ENCODE measurements at places on chromosomes 6 and 20. TPM values are rescaled to one million over a fixed set of nuclear protein-coding genes. Genes with fewer than 3 reads are reported as not detected.

- no peak overlapping the region for H3K4me3 ChIP-seq
- no peak overlapping the region for H3K27ac ChIP-seq
- no peaks in the 10 kb centered on the region for H3K4me1 ChIP-seq
- no peaks in the 10 kb centered on the region for H3K27me3 ChIP-seq
These were observed 17.3 kb downstream of the PHACTR1 start for GRCh38 chr6:12733876-12734275.

DNA sequence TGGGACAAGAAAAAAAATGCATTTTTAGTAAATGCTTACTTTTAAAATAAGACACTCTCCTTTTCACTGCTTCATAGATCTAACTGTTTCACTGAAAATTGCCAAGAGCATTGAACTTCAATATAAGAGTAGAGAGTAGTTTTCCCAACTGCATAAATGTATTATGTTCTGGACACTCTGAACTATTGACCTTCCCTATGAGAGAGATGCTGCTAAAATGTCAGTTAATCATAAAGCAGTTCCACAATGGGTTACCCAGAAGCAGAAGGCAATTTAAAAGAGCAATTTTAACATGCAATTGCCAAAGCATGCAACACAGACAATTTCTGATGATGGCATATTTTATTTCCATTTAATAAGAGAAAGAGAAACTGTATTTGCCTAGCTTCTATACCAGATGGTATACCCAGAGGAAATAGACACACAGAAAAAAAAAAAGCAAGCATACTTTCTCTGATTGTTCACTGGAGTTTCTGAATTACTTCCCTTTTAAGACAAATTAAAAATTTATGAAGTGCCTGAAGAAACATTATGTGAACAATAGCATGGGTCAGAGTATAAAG is 279.1 kb upstream of the THEMIS start:
- no peak overlapping the region for H3K27ac ChIP-seq
- peaks cover 7% of the 10 kb centered on the region for H3K4me1 ChIP-seq
- H3K4me3 ChIP-seq: no peak overlapping the region
- no peaks in the 10 kb centered on the region for H3K27me3 ChIP-seq
- no peaks in the 10 kb centered on the region for H3K36me3 ChIP-seq

DNA sequence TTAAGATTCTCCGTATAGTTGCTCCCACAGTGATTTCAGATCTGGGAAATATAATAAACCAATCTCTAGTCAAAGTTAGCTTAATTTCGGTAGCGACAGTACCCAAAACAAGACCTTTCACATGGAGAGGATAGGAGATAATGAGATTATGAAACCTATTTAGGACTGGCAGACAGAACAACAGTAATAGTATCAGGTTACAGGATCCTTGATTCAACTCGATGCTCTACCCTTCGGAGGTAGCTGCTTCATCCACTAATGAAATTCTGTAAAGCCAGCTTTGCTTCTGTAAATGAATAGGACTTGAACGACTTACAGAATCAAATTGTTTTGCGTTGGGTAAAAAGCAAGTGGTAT is 534 bp upstream of the AKIRIN2 start:
- peak overlapping the region; percentile 94 for H3K27ac ChIP-seq
- H3K4me3 ChIP-seq: peak overlapping the region; percentile 22
- DNase-seq: no peak

GRCh38 chr20:38466983-38467382 is 5.7 kb upstream of the RALGAPB start:
- H3K27me3 ChIP-seq: no peaks in the 10 kb centered on the region
- no peak overlapping the region for H3K27ac ChIP-seq
- H3K4me1 ChIP-seq: no peaks in the 10 kb centered on the region
- H3K4me3 ChIP-seq: no peak overlapping the region
- no peak for DNase-seq

DNA sequence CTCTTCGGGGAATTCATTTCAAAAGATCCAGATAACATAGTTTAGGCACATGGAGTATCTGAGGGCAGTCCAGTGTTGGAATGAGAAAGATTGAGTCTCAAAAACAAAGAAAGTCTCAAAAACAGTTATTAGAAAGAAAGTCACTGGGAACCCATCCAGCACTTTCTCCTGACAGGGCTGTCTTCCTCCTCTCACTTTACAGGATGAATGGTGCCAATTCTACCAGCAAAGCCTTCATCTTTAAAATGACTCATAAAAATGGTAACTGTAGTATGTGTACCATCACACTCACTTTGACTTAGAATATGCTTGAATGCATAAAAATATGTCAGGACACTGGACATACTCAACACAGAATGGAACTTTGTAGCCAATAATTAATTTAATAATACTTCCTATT is 71.3 kb downstream of the SLC22A3 start:
- no peaks in the 10 kb centered on the region for H3K36me3 ChIP-seq
- H3K4me1 ChIP-seq: peaks cover 17% of the 10 kb centered on the region
- no peak overlapping the region for H3K4me3 ChIP-seq
- no peak for DNase-seq

DNA sequence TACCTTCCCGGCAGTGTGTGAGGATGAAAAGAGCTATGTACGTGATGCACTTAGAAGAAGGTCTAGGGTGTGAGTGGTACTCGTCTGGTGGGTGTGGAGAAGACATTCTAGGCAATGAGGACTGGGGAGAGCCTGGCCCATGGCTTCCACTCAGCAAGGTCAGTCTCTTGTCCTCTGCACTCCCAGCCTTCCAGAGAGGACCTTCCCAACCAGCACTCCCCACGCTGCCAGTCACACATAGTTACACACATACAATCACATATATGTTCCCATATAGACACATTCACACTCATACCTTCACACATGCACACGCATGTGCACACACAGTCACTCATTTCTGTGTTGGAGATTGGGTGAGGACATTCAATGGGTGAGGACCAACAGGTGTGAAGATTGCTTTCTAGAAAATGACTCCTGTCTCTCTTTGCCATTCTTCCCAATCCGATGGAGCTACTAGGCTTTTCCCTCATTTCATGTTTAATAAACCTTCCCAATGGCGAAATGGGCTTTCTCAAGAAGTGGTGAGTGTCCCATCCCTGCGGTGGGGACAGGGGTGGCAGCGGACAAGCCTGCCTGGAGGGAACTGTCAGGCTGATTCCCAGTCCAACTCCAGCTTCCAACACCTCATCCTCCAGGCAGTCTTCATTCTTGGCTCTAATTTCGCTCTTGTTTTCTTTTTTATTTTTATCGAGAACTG is 30.4 kb downstream of the SRSF3 start:
- peaks cover 8% of the 10 kb centered on the region for H3K4me1 ChIP-seq
- no peaks in the 10 kb centered on the region for H3K27me3 ChIP-seq
- peak overlapping the region; percentile 21 for H3K27ac ChIP-seq

- H3K4me3 ChIP-seq: no peak overlapping the region
- no peak for DNase-seq
- H3K4me1 ChIP-seq: no peaks in the 10 kb centered on the region
These were observed 4.6 kb upstream of the EEF1A2 start for GRCh38 chr20:63503524-63503923.

- H3K4me1 ChIP-seq: no peaks in the 10 kb centered on the region
- H3K27me3 ChIP-seq: no peaks in the 10 kb centered on the region
- H3K4me3 ChIP-seq: no peak overlapping the region
- no peaks in the 10 kb centered on the region for H3K36me3 ChIP-seq
- no peak overlapping the region for H3K27ac ChIP-seq
These were observed 207.4 kb upstream of the RAB32 start for GRCh38 chr6:146336191-146336590.

DNA sequence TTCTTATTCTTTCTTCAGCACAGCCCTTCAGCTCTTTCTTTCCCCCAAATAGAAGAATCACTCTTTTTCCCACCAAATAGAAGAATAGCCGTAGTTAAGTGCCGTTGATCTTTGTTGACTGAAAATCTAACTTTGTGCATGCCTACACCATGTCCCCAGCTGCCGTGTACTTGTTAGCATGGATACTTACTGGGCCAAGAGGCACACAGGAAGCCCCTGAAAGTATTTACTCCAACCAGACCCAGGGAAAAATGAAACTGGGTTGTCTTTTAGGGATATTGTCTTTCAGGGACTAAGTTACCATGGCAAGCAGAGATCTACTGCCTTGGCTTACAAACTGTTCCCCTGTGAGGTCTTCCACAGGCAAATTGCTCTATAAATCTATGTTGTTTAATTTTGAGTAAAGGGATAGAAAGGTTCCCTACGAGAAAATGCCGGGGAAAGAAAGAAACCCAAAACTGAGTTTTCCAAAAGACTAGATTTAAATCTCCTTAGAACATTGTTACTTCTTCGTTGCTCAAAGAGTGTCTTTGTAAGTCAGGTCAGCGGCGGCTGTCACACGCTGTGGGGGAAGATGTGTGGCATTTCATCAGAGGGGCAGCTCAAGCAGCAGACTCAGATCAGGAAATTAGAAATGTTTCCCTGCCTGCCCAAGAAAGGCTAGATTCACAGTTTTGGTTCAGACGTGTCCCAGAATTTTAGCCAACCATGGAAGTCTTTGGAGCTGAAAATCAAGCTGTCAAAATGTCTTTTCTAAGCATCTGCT is 188.2 kb upstream of the PRND start:
- no peak overlapping the region for H3K27ac ChIP-seq
- H3K4me3 ChIP-seq: no peak overlapping the region
- H3K36me3 ChIP-seq: no peaks in the 10 kb centered on the region
- H3K4me1 ChIP-seq: no peaks in the 10 kb centered on the region
- H3K27me3 ChIP-seq: peaks cover 4% of the 10 kb centered on the region

The SAMD5 gene
- total RNA-seq: 1.5 TPM

The FAM83B gene
- not detected for total RNA-seq

The MOCS1 gene
- 24.3 TPM for total RNA-seq

The KIAA1755 gene
- 0.83 TPM for total RNA-seq

The PPP2R5D gene
- total RNA-seq: 39.7 TPM

The CTSZ gene
- 215 TPM for total RNA-seq

The CENPW gene
- 7.4 TPM for total RNA-seq

The CRISP2 gene
- total RNA-seq: not detected
